ENCODE measurements at places on chromosomes 11 and 22.

GRCh38 chr22:43967069-43967468 lies 11.8 kb downstream of the SAMM50 start:
- no peak for ATAC-seq

DNA sequence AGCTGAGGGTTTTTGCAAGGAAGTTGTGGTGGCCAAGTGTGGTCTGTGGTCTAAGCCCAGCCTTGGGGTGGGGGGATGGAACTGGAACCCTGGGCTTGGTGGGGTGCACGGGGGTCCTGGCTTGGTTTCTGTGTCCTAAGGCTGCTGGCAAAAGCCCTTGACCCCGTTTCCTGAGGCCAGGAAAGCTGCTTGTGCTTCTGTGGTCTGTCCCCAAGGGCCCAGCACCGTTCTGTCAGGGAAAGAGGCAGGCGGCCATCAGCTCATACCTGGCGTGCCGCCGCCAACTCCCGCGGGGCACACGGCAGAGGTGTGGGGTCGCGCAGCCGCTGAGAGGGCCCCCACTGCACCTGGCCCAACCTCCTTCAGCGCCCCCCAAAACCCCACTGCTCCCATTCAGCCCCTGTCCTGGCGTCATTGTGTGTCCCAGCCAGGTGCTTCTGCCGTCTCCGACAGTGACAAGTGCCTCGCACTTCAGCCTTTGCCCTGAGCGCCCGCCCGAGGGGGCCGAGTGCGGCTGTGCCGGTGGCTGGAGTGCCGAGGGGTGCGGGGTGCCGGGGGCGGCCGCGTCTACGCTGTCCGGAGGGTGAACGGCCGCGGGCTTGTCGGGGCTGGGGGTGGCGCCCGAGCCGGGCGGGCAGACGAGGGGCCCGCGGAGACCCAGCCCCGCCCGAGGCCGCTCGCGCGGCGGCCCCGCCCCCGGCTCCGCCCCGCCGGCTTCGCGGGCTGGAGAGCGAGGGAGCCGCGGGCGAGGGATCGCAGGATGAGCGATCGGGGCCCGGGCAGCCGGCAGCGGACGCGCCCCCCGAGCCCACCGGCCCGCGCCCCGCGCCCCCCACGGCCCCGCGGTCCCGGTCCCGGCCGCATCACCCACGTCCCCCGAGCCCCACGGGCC lies at the start of gene CNIH2:
Gene CNIH2, plus strand, starts transcription at position 705 of the 892 bp plus-strand sequence. CDS start 282 bp downstream, outside the sequence.
- peak; percentile 57 for ATAC-seq

- ATAC-seq: no peak
These were observed 365.8 kb downstream of the TBC1D22A start for GRCh38 chr22:47128216-47128615.

- no peak for ATAC-seq
These were observed 38.0 kb downstream of the JHY start for GRCh38 chr11:122920579-122920978.

DNA sequence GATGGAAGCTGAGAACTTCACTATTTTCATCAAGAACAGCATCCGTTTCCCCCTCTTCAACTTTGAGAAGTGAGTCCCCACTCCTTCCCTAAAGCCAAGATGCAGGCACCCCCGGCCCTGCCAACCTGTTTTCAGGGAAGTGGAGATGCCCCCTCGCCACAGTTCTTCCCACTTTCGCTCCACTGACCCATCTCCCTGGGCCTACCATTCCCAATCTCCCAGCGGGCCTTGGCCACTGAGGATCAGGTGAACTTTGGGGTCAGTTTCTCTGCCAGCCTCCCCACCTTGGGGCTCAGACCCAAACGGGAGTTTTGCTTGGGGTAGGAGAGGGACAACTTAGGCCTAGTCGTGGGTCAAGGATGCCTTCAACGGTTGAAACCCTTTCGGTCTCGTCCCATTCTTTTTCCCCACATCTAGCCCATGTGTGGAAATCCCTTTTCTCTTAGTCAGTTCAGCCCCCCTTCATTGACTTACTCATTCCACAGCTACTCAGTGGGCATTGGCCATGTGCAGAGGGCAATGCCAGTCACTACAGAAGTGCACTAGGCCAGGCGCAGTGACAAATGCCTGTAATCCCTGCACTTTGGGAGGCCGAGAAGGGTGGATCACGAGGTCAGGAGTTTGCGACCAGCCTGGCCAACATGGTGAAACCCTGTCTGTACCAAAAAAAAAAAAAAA lies 10.6 kb downstream of the P2RX3 start:
- no peak for ATAC-seq

DNA sequence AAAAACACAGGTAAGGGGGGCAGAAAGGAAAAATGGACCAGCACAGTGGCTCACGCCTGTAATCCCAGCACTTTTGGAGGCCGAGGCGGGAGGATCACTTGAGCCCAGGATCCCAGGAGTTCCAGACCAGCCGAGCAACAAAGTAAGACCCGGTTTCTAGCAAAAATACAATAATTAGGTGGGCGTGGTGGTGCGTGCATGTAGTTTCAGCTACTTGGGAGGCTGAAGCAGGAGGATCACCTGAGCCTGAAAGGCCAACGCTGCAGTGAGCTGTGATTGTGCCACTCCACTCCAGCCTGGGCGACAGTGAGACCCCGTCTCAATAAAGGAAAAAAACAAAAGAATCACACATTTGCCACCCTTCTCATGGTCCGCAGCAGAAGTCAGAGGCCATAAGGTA lies 519.4 kb downstream of the BRD1 start:
- ATAC-seq: no peak

All from gastroesophageal sphincter (tissue), 4 donors.